ENCODE measurements at places on chromosomes 3 and 15. TPM values are rescaled to one million over a fixed set of nuclear protein-coding genes. Genes with fewer than 3 reads are reported as not detected.

DNA sequence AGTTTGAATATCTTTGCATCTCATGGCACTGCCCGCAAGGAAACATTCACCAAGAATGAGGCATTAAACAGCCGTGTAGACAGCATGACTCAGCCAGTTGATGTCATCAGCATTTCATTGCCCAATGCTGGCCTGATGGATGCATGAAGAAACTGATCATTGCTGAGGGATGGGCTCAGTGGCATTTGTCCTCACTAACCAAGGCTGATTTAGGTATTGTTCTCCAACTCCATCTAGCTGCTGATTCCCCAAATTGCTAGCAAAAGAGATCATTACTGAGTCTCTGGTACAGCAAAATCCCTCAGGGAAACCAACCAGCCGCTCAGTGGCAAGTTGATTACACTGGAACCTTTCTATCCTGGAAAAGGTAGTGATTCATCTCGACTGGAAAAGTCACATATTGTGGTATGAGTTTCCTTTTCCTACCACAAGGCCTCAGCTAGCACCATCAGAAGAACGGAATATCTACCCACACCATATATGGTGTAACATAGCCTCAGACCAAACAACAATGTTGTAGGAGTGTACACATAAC lies 186.5 kb upstream of the GAP43 start:
- no peaks in the 10 kb centered on the region for H3K4me1 ChIP-seq
- H3K27me3 ChIP-seq = no peaks in the 10 kb centered on the region
- no peak overlapping the region for H3K4me3 ChIP-seq
- H3K36me3 ChIP-seq = no peaks in the 10 kb centered on the region
- H3K27ac ChIP-seq = no peak overlapping the region

GRCh38 chr3:56748663-56749231 lies 53.0 kb downstream of the ARHGEF3 start:
- H3K27ac ChIP-seq = no peak overlapping the region
- no peaks in the 10 kb centered on the region for H3K27me3 ChIP-seq
- peaks cover 6% of the 10 kb centered on the region for H3K36me3 ChIP-seq

GRCh38 chr15:66588537-66588936 lies 22.7 kb upstream of the LCTL start:
- peaks cover 3% of the 10 kb centered on the region for H3K27me3 ChIP-seq
- no peaks in the 10 kb centered on the region for H3K36me3 ChIP-seq

DNA sequence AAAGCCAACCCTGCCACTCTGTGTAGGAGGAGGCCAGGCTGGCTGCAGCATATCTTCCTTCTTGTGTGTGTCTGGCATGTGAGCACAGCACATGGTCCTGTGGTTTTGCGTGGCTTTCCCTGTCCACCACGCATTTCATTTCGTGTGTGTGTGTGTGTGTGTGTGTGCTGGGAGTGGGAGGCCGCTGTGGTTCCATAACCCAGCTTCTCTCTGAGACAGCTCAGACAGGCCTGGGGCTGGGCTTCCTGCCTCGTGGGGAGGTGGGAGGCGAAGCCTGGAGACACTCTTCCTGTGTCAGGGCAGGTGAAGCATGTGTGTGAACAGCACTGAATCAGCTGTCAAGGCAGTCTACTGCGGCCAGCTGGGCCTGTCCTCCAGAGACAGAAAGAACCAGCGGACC lies 16.0 kb upstream of the MRPS22 start:
- DNase-seq = no peak
- peaks cover 7% of the 10 kb centered on the region for H3K4me1 ChIP-seq
- H3K4me3 ChIP-seq = no peak overlapping the region
- H3K27ac ChIP-seq = no peak overlapping the region
- no peaks in the 10 kb centered on the region for H3K36me3 ChIP-seq
- peaks cover 35% of the 10 kb centered on the region for H3K27me3 ChIP-seq

TM2D3 gene
- 49.5 TPM for polyA plus RNA-seq

GATM gene
- polyA plus RNA-seq = 149 TPM
